Glutamatergic neuron (in vitro differentiated cells): ENCODE measurements at places on chromosomes 6 and 20.

DNA sequence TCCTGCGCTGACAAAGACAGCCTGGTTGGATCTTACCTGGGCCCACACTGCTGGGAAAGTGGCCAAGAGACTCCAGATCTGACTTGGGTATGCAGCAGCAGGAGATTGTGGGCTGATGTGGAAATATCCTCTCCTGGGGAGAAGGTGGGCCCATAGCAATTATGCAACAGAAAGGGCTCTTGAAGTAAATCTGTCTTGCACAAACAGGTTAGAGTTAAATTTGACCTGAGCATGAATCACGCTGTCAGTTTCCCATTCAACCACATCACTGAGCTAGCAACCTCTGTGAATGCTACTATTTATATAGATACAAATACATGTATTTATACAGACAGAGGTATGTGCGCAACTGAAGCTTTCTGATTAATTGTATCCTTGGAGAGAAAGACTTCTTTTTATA, 28.3 kb upstream of the PDYN start:
- no peak for DNase-seq
- no peak overlapping the region for H3K27ac ChIP-seq
- no peak overlapping the region for H3K4me3 ChIP-seq
- no peaks in the 10 kb centered on the region for H3K4me1 ChIP-seq
- peaks cover 10% of the 10 kb centered on the region for H3K27me3 ChIP-seq

DNA sequence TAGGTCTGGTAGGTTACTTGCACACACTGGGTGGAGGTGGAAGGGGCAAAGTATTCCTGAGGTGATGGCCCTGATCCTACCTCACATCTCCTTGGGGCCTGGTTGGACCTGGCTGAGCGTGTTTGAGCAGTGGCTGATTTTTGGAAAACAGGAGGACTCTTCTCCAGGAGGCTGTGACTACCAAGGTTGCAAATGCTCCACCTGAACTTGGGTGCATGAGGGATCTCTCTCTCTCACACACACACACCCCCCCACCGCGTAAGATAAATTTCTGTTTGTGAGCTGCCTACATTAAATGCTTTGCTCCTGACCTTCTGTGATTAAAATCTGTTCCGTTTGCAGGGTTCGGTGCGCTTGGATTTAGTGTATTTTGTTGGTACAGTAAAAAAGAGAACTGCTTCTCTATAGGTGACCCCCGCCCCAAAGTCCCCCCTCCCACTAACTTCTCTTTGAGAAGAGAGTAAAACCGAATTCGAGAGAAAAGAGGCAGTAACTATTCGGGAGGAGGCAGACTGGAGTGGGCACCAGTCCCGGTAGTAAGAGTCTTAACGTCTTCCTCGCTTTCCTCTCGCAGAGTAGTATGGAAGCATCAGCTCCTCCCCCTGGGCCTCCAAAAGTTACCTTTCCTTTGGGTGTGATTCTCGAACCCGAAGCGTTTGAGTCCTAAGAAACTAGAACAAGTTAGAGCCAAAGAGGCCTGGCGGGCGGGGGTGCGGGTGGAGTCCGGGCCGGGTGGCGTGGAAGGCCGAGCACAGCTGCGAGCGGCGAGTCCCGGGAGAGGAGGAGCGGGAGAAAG, 585 bp upstream of the DSE start:
- peaks cover 4% of the 10 kb centered on the region for H3K27me3 ChIP-seq
- H3K4me1 ChIP-seq = peaks cover 4% of the 10 kb centered on the region
- DNase-seq = no peak
- no peaks in the 10 kb centered on the region for H3K36me3 ChIP-seq
- H3K4me3 ChIP-seq = peak overlapping the region; percentile 92

DNA sequence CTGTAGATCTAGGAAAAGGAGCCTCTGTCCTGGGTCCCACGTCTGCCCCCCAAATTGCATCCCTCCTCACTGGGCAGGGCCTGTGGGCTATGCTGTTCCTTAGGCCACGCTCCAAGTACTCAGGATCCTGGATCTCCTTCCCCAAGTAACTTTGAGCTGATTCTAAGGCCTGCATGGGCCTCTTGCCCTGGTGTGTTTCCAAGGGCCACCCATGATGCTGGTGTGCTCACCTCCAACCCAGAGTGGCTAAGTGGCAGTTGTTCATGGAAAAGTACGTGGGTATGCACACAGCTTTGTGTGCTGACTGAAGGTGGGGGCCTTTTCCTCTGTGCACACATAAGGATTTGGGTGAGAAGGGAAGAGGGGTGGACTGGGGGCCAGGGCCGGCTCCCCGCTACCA, 5.3 kb downstream of the GMPR start:
- no peak for DNase-seq
- no peaks in the 10 kb centered on the region for H3K36me3 ChIP-seq
- H3K4me3 ChIP-seq = no peak overlapping the region
- no peak overlapping the region for H3K27ac ChIP-seq
- H3K4me1 ChIP-seq = peaks cover 22% of the 10 kb centered on the region

DNA sequence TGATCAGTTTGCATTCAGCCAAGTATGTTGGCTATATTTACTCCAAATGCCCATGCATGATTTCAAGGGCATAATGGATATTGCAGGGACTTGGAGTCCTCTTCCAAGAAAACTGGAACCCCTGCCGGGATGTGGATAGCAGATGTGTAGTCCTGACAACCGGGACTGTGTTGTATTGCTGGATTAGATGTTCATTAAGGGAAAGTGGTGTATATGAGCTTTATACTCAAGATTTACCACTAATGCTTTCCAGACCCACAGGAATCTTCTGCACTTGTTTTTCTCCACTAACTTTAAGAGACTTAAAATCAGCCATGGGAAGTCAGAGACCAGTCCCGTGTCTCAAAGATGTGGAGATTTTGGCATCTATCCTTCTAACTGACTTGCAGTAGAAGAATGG, 770.9 kb downstream of the HDGFL1 start:
- no peaks in the 10 kb centered on the region for H3K27me3 ChIP-seq
- no peaks in the 10 kb centered on the region for H3K4me1 ChIP-seq
- DNase-seq = no peak
- H3K36me3 ChIP-seq = peaks cover 4% of the 10 kb centered on the region
- no peak overlapping the region for H3K27ac ChIP-seq

DNA sequence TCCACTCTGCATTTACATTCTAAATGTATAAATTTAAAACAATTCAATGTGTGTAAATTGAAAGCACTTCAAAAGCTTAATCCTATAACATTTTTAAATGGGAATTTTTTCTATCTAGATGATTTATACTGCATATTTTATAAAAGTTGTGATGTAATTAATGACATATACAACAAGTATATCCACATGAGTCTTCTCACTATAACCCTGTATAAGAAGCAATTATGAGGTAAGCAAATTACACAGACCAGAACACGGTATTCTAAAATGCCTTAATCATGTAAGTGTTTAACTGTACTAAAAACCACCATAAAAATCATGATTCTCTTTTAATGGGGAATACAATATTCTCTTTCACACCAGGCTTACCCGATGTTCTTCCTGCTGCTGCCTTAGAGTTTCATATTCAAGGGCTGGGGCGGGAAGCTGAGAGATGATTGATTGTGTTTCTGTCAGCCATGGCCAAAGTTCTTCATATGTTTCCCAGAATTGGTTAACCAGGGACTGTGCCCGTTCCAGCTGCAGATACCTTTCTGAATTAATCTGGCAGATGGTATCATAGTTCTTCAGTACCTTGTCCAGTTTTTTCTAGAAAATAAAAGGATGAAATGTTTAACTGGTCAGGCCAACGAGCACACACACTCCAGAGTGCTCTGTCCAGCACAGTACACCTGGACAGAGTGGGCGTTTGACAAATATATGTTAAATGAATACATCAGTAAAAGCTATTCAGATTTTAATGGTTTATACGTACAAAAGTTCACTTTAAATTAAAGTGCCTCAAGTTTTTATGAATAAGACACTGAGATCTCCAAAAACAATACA, 127.4 kb downstream of the DST start:
- no peaks in the 10 kb centered on the region for H3K36me3 ChIP-seq
- H3K27ac ChIP-seq = no peak overlapping the region
- no peak for DNase-seq
- peaks cover 11% of the 10 kb centered on the region for H3K4me1 ChIP-seq
- H3K27me3 ChIP-seq = peaks cover 3% of the 10 kb centered on the region

GRCh38 chr6:40573221-40573620, 13.9 kb downstream of the LRFN2 start:
- H3K36me3 ChIP-seq = no peaks in the 10 kb centered on the region
- peaks cover 3% of the 10 kb centered on the region for H3K4me1 ChIP-seq
- no peak for DNase-seq
- peaks cover 2% of the 10 kb centered on the region for H3K27me3 ChIP-seq
- no peak overlapping the region for H3K4me3 ChIP-seq
- H3K27ac ChIP-seq = no peak overlapping the region

- no peak for DNase-seq
- peaks cover 10% of the 10 kb centered on the region for H3K36me3 ChIP-seq
- H3K27me3 ChIP-seq = peaks cover 14% of the 10 kb centered on the region
- peaks cover 25% of the 10 kb centered on the region for H3K4me1 ChIP-seq
Observed at GRCh38 chr6:158009935-158010585, 28.4 kb downstream of the SYNJ2 start.

DNA sequence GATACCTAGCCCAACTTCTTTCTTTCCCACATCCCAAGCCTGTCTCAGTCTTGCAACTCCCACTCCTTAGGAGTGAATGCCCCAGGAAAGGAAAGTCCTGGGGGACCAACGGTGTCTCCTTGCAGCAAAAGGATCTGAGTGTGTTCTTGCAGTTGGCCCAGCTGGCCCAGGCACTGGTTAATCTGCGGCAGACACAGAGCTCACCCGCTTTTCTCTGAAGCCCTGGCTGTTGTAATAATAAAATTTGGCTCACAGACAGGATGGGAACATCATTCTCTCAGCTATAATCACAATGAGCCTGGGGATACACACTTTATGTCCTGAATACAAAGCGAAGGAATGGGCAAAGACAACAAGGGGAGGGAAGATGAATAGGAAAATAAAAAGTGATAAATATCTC, 287.0 kb upstream of the PRND start:
- no peaks in the 10 kb centered on the region for H3K36me3 ChIP-seq
- H3K4me3 ChIP-seq = no peak overlapping the region
- H3K27me3 ChIP-seq = peaks cover 4% of the 10 kb centered on the region
- no peak overlapping the region for H3K27ac ChIP-seq

GRCh38 chr20:11350126-11351005, 567.3 kb upstream of the BTBD3 start:
- H3K4me3 ChIP-seq = no peak overlapping the region
- H3K27me3 ChIP-seq = no peaks in the 10 kb centered on the region
- no peaks in the 10 kb centered on the region for H3K4me1 ChIP-seq
- no peak overlapping the region for H3K27ac ChIP-seq

- H3K36me3 ChIP-seq = no peaks in the 10 kb centered on the region
- peaks cover 15% of the 10 kb centered on the region for H3K4me1 ChIP-seq
- no peak overlapping the region for H3K27ac ChIP-seq
Observed at GRCh38 chr20:45052698-45053429, 48.1 kb downstream of the KCNS1 start.

DNA sequence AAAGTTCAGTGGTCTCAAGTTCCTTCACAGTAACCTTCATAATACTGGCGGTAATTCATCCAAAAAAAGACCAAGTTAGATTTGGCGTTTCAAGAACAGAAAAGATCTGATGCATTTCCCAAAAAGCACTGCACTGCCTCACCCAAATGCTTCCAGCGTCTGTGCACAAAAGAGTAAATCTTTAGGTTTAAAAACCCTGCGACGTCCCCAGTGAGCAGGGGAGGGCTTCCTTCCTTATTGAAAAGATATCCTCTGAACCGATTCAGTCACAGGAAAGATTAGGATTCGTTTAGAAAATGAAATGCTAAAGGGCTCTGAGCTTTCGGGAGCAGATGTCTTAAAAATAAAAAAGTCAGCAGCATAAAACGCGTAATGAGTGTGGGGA, 654 bp downstream of the TBC1D7 start:
- peak overlapping the region; percentile 92 for H3K4me3 ChIP-seq
- peaks cover 6% of the 10 kb centered on the region for H3K4me1 ChIP-seq
- no peaks in the 10 kb centered on the region for H3K36me3 ChIP-seq
- no peak for DNase-seq
- peak overlapping the region; percentile 86 for H3K27ac ChIP-seq

DNA sequence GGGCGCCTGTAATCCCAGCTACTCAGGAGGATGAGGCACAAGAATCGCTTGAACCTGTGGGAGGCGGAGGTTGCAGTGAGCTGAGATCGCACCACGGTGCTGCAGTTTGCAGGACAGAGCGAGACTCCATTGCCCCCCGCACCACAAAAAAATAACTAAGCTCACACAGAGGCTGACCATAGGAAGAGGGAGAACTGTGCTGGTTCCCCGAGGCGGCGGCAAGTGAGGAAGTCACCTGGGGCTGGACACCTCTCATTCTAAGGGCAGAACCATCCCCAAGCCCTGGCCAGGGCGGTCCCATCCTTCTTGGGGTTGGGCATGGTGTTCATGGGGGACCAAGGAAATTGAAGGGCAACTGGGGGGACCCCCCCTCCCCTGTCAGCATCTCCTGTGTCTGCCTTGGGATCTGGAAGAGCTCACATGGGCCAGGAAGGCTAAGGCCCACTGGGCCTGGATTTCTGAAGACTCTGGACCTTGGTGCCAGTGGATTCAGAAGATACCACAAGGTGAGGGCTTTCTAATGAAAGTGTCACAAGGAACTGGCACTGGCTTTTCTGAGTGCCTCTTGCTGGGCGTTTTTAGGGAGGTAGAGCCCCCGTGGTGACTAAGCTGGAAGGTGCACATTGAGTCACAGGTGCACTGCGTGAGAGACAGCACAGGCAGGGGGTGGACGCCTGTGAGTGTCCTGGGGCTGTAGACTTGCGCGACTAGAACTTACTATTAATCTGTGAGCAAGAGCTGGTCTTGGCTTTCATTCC, 11.5 kb downstream of the IRF4 start:
- no peak overlapping the region for H3K27ac ChIP-seq
- no peak overlapping the region for H3K4me3 ChIP-seq
- H3K27me3 ChIP-seq = peaks cover 2% of the 10 kb centered on the region
- peaks cover 16% of the 10 kb centered on the region for H3K36me3 ChIP-seq
- no peaks in the 10 kb centered on the region for H3K4me1 ChIP-seq
- no peak for DNase-seq

DNA sequence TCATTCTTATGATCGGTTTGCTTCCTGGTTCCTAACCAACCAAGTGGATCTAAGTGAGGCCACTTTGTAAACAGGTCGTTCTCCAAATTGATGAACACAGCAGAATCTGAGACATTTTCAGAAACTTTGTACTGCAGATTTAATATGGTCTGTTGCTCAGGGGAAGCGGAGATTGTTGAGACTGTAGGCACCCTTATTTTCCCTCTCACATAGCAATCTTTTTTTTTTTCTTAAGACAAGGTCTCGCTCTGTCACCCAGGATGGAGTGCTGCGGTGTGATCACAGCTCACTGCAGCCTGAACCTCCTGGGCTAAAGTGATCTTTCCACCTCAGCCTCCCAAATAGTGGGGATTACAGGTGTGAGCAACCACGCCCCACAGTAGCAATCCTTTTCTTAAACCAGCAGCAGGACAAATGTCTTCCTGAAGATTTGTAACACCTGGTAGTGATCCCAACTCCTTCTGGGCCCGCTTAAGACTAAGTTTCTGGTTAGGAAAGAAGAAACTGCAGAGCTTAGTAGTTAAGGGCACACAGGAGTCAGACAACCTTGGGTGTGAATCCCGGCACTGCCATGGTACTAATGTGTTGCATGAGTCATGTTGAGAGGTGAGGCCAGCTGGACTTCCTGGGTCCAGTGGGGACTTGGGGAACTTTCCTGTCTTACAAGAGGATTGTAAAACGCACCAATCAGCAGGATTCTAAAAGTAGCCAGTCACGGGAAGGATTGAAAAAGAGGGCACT, 48.4 kb upstream of the EZR start:
- H3K4me1 ChIP-seq = peaks cover 14% of the 10 kb centered on the region
- peaks cover 7% of the 10 kb centered on the region for H3K27me3 ChIP-seq
- DNase-seq = no peak
- no peak overlapping the region for H3K27ac ChIP-seq
- no peak overlapping the region for H3K4me3 ChIP-seq
- H3K36me3 ChIP-seq = no peaks in the 10 kb centered on the region
